CD8-positive, alpha-beta memory T cell (primary cell): ENCODE measurements at places on chromosomes 5 and 9.

DNA sequence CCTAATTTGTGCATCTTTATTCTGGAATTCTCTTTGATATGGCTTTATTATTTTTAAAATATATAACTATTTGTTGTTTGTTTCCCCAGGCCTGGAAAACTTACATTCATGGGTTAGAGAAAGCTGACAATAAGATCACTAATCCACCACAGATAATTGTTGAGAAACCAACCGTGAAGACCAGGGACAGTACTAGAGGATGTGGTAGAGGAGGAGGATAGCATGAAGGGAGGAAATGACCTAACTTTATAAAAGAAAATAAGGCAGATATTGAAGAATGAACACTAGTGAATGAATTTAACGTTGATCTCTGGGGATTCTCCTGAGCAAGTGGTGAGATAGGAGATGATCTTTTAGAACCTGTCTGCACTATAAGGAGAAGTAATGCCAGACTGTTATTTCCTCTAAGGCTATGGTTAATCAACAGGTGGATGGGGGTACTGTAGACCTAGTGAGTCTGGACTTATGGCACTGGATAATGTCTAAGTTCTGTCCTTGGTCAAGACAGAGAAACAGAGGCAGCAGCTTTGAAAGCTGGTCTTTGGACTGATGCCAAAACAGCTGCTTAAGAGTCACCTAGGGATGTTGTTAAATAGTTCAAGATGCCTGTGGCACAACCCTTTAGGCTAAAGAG lies 52.4 kb downstream of the NREP start:
- DNase-seq: no peak

DNA sequence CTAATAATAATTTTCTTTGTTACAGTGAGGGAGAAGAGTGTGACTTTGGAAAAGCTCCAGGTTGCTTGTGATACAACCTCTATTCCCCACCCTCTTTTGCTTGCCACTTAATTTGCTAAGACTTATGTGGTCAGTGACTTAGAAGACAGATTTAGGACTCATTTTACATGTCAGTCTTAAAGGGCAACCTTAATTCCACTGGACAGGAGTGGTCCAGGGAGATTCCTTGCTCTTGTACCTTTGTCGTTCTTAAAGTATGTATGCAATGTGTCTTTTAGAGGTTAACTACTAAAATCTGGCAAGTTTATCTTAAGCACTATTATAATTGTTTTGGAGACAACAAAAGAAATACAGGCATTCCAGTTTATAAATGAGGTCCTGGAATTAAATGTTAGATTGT lies 20.0 kb downstream of the SLC30A5 start:
- DNase-seq: no peak

- DNase-seq: no peak
These were observed 73.4 kb downstream of the C9orf85 start for GRCh38 chr9:71984831-71985281.

- DNase-seq: no peak
These were observed 435.7 kb downstream of the PLK2 start for GRCh38 chr5:58024151-58024550.

DNA sequence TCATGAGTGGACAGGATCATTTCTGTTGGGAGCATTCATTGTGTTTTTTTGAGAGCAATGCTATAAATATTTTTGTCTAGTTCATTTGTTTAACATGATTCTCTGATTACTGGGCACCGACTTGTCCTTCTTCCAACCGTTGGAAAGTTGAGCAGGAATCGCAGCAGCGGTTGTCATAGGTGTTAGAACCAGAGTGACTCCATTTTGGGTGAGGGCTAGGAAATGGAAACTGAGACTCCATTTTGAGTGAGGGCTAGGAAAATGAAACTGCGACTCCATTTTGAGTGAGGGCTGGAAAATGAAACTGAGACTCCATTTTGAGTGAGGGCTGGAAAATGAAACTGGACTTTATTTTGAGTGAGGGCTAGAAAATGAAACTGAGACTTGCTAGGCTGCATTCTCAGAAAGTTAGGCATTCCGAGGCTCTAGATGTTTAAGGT lies 100.6 kb downstream of the ICE1 start:
- peak; percentile 7 for DNase-seq
